ENCODE measurements at places on chromosomes 13 and 19. TPM values are rescaled to one million over a fixed set of nuclear protein-coding genes. Genes with fewer than 3 reads are reported as not detected.

The ZNF556 gene
- total RNA-seq, result not detected

The PSG6 gene
- total RNA-seq, result not detected

The CDC42EP5 gene
- 53.5 TPM for total RNA-seq

The TMC4 gene
- total RNA-seq, result 0.19 TPM

The IGLON5 gene
- total RNA-seq, result not detected

The ZNF677 gene
- 23.4 TPM for total RNA-seq

The TMEM86B gene
- total RNA-seq, result 0.32 TPM

The SUPT5H gene
- total RNA-seq, result 72.6 TPM

The EXOC3L2 gene
- 3.4 TPM for total RNA-seq

The NLRP11 gene
- total RNA-seq, result not detected

The SLC6A16 gene
- under 0.01 TPM for total RNA-seq

The MARCHF2 gene
- 139 TPM for total RNA-seq

The PSG7 gene
- not detected for total RNA-seq

The PCSK4 gene
- total RNA-seq, result 0.32 TPM

The ZNF723 gene
- total RNA-seq, result not detected

The FGF22 gene
- total RNA-seq, result not detected

The CCDC8 gene
- total RNA-seq, result 0.19 TPM

The RXFP2 gene
- not detected for total RNA-seq

The KISS1R gene
- not detected for total RNA-seq

The SUCLA2 gene
- total RNA-seq, result 27.8 TPM

The DAND5 gene
- 0.06 TPM for total RNA-seq

The C19orf73 gene
- total RNA-seq, result 0.65 TPM

The ZNF541 gene
- total RNA-seq, result 0.50 TPM

The C19orf18 gene
- total RNA-seq, result 0.25 TPM

The NKPD1 gene
- total RNA-seq, result 0.13 TPM

The VSTM1 gene
- not detected for total RNA-seq

The CGB7 gene
- total RNA-seq, result not detected

The GRK1 gene
- total RNA-seq, result 0.44 TPM

The CPB2 gene
- total RNA-seq, result not detected

The GPI gene
- total RNA-seq, result 211 TPM

The RFPL4A gene
- 2.3 TPM for total RNA-seq

The ZNF548 gene
- 16.0 TPM for total RNA-seq

The KASH5 gene
- total RNA-seq, result not detected

Measured in bladder microvascular endothelial cell (primary cell).